ELR (cell line): ENCODE measurements at places on chromosomes 6 and 20.

GRCh38 chr20:61895016-61895415 is 170.7 kb downstream of the TAF4 start:
- no peak for DNase-seq

DNA sequence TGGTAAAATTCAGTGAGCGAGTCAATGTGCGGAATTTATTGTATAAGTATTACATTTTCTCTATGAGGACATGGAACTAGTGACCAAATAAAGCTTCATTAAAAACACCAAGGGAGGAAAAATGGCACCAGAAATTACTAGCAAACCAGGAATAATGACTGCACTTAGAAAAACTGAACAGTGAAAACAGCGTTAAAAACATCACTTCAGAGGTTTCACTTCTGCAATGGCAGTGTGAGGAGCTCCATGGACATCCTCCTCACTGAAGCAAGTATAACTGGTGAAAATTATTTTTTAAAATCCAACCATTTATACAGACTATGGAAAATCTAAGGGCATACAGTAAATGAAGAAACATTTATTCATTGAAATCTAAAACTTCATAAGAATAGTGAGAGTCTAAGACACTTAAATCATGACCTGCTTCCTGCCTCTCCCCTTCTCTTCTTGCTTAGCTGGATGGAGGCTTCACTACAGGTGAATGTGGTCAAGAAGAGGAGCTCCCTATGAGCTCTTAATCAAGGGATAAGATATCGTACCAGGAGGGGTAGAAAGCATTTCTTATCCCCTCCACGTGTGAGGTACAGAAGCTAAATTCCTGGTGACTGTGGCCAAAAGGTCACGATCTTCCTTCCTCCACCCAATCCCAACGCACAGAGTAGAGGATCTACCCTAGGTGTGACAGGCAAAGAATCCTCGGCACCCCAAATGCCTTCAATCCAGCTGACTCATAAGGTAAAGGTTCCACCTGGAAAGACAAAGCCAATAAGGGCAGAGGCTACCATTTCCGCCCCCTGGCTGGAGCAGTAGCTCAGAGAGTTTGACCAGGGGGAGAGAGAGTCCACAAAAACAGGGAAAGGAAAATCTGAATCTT is 12.3 kb upstream of the ASF1A start:
- no peak for DNase-seq

DNA sequence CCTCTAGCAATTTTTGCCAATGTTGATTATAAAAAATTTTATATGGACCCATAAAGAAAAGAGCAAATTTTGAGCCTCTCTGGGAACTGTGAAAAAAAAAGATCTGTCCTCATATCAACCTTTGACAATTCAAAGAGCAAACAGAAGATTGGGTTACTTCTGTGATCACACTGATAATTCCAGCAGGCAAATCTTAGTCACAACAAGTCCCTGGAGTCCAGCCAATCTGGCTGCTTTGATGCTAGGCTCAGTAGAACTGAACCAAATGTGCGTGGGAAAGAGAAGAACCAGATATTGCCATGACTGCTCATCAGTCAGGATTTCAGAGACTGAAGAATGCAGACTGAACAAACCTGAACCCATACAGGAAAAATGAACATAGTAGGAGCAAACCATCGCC is 438.4 kb upstream of the FLRT3 start:
- DNase-seq, result no peak

DNA sequence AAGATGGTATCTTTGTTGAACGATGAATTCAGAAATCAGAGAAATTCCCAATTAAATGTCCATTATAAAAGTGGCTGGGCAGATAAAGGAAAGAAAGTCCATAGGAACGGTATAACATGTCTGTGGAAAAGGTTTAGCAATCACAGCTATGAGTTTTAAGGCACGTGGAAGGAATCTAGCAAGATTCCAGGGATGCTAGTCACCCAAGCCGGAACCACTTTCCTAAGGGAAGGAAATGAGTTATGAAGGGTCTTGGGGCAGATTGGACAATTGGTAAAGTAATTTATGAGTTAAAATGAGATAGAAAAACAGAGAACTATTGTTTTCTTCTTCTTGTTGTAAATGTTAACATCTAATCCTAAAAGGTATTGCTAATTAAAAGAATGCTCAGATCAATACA is 384.8 kb downstream of the ADGRB3 start:
- peak; percentile 92 for DNase-seq

DNA sequence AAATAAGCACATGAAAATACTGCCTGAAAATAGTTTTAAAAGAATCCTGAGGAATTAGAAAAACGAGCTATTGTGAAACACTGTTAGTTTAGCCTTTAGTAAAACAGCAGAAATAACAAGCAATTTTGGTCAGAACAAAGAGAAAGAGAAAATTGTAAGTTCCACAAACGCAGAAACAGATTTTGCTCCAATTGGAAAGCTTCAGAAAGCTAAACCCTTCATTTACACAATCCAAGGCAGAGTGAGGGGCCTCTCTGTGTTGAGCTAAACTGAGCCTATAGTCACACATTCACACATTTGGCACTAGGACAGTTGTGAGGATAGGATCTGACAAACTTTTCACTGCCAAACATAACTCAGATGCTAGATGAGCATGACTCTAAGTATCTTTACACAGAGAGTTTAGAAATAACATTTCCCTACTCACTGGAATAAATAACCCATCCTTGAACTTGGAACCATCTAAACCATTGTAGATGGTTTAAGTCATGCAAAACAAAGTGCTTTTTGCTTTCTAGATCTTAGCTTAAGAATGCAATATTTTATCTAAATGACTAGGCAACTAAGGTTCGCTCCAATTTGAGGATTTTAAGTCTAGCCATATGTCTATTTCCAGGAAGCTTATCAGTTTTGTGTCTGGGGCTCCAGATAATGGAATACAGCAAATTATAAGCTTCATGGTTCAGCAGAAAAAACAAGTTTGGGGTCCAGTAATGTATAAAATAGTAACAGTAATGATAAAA is 122.6 kb downstream of the SGK1 start:
- no peak for DNase-seq

DNA sequence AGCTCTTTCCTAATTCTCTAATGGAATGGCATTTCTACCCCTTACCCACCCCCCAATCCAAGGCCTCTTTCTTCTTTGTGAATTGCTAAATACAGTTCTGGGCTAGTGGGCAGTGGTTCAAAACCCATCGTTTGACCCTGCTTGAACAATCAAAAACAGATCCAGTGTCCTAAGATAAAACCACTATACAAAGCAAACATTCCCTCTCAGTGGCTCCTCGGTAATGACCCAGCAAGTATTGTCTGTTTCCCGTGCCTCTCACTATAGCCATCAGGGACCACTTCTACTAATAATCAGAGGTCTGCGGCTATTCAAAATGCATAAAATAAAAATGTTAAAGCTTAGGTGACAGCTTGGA is 143.5 kb upstream of the AKAP12 start:
- no peak for DNase-seq
